ENCODE measurements at places on chromosomes 5 and 9.

GRCh38 chr5:88675168-88675707 is 207.7 kb downstream of the MEF2C start:
- no peak for DNase-seq

DNA sequence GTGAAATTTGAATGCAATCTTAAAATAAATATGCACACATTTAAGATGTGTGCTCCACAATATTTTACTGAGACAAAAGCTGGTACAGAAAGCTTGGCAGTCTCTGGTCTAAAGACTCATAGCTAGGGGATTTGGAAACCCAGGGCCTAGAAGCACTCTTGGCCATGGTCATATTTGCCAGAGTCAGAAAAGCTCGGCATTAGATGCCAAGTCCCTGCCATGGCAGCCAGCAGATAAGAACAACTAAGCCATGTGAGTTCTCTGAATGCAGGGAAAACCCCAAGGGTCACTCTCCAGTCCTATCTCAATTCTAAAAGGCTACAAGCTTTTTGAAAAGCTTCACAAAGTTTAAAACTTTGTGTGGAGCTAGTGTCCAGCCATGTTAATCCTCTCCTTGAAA is 119.5 kb downstream of the FAM114A2 start:
- no peak for DNase-seq

- DNase-seq = no peak
Observed at GRCh38 chr5:38612851-38613250, 56.4 kb upstream of the LIFR start.

DNA sequence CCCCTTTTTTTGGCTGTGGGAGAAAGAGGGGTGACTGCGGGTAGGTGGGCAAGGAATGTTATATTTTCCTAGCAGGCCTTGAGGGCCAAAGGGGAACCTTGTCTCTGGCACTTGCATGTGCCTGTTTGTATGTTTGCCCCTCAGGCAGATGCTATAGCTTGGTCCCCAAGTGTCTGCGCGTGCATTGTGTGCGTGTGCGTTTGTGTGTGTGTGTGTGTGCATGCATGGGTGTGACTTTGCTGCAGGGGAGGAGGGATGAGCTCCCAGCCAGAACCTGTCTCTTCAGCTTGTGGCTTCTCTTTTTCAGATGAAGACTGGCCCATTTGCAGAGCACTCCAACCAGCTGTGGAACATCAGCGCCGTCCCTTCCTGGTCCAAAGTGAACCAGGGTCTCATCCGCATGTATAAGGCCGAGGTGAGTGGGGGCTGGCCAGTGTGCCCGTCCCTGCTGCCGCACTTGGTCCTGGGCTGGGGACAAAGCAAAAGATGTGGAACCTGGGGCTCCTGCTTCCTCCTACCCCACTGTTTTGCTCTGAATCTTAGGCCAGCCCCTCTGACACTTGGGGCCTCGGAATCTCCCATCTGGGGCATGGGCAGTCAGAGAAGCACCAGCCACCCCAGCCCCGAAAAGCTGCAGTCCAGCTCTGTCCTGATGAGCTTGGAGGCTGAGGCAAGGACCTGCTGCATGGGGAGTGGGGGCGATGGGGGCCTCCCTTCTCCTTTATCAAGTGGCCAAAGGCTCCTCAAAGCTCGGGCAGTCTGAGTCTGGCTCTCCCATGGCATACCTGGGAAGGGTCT is 31.1 kb downstream of the PTPA start:
- no peak for DNase-seq

DNA sequence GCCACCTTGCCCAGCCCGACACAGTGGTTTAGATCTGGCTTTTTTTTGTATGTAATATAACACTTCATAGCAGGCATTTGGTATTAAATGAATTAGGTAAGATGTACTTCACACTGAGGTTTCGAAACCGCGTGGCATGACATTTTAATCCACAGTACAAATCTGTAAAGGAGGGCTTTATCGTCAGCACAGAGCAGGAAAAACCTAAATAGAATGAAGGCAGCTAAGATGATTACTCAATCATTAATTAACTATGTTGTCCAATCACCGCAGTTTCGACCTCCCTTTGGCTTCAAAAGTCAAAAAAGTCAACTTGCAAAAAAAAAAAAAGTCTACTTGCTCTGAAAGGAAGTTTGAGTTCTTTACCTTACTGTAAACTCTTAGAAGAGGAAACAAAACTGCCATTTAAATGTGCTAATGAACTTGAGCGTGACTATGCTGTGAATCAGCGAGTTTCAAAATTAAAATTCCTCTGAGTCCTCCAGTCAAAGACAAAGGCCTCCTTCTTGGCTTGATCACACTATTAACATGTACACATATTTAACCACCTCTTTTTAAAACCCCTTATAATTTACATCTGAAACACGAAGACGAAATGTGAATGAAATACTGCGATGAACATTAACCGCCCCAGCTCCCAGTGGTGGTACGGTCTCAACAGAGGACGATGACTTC is 698 bp upstream of the SEC24A start:
- peak; percentile 34 for DNase-seq

- no peak for DNase-seq
Observed at GRCh38 chr9:4225291-4226028, 74.4 kb downstream of the GLIS3 start.

- no peak for DNase-seq
Observed at GRCh38 chr5:134304306-134304705, 62.7 kb downstream of the CDKL3 start.

- DNase-seq = no peak
Observed at GRCh38 chr5:180807654-180808414, 5.2 kb upstream of the MGAT1 start.

GRCh38 chr9:8492024-8492423 is 692.4 kb upstream of the DMAC1 start:
- no peak for DNase-seq

DNA sequence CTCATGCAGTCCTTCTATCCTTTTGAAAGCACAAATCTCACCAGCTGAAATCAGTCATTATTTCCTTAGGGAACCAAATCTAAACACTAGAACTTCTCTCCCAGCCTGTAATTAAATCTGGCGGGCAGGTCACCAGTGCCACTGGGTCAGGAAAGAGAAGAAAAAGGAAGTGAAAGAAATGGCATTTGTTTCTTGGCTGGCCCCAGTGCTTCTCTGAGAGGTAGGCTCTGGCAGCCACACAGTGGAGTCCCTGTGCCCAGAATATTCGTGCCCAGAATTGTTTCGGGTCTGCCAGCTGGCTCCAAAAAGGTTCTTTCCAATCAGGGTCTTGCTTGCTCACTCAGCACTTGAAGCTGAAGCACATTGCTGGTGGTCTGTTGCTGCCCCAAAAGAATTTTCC is 133.9 kb upstream of the MTAP start:
- DNase-seq = no peak

DNA sequence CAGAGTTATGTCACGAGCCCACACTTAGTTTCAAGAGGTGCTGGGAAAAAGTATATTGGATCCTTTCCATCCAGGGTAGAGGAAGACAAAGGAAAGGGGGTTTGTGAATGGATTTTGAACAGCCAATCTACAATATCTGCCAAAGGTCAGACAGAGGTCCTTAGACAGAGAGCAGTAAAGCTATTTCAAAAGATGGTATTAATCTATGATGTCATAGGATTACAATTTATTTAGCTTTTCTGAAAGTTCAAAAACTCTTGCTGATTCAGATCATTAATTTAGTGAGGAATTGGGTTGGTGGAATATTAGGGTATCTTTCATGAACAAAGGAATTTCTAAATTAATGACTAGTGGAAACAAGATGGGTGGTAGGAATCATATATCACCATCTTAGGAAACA is 126.9 kb downstream of the NTRK2 start:
- no peak for DNase-seq

- DNase-seq = no peak
Observed at GRCh38 chr9:93677641-93678136, 101.3 kb downstream of the PHF2 start.

- no peak for DNase-seq
Observed at GRCh38 chr9:127295005-127295404, 30.4 kb downstream of the GARNL3 start.

- no peak for DNase-seq
Observed at GRCh38 chr5:54484219-54484894, 28.9 kb downstream of the HSPB3 start.

DNA sequence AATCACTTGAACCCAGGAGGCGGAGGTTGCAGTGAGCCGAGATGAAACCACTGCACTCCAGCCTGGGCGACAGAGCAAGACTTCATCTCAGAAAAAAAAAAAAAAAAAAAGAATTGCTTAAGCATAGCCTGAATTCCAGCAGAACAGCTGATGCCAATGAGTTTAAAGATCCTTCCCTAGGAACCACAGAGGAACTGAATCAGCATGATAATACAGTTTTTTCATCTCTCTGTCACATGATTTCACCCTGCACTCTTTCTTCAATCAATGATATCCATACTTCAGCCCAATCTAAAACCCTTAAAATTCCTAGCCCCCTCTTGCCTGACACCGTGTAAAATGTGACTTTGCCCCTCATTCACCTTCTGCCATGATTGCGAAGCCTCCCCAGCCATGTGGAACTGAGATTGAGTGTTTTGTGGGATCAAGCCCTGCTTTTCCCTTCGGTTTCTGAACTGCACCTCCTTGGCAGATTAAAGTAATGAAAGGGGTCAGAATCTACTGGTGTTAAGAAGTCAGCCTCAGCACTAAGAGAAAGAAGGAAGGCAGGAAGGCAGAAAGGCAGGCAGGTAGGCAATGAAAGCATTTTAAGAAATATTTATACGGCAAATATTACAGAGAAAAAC is 20.9 kb upstream of the DMXL1 start:
- DNase-seq = no peak

GRCh38 chr5:137090151-137090550 is 409.0 kb downstream of the SPOCK1 start:
- no peak for DNase-seq

GRCh38 chr9:109765830-109766229 is 14.2 kb upstream of the PALM2AKAP2 start:
- DNase-seq = no peak

DNA sequence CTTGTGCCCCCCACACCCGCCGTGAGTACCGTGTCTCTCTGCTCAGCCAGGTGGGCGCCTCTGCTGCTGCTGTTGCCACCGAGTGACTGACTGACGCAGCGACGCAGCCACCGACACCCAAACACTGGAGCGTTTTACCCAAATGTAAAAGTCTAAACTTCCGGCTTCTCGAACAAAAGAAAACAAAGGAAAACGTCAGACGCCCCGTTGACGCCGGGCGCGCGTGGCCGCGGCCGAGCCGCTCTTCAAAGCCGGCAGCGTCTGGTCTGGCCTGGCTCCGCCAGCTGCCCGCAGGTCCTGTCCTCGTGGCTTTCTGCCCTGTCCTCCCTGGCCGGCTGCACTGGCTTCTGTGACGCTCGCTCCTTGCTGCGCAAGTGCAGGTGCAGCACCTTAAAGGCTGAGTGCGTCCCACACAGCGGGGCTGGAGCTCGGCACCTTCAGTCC is 41.4 kb upstream of the CLPTM1L start:
- peak; percentile 65 for DNase-seq

DNA sequence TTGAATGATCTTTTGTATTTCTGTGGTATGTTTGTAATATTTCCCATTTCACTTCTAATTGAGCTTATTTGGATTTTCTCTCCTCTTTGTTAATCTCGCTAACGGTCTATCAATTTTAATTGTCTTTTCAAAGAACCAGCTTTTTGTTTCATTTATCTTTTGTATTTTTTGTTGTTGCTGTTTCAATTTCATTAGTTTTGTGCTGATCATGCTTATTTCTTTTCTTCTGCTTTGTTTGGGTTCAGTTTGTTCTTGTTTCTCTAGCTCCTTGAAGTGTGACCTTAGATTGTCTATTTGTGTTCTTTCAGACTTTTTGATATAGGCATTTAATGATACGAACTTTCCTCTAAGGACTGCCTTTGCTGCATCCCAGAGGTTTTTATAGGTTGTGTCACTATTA is 28.4 kb upstream of the SNCAIP start:
- no peak for DNase-seq

DNA sequence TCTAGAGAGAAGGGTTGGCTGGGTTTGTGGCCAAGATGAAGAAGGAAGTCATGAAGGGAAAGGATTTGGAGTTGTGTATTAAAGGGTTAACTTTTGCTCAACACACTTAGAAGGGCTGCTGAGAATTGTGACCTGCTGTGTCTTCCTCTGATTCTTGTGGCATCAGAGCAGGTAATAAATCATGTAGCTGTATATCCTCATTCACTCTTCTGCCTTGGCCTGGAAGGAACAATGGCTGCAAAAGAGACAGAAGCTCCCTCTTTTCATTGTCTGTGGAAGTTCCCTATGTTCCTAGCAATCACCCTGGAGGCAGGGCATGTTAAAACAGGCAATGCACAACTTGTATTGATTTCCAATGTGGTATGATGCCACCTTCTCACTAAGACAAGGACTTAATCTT is 159.1 kb downstream of the LRRC70 start:
- DNase-seq = no peak

- DNase-seq = no peak
Observed at GRCh38 chr5:2997179-2997578, 245.7 kb upstream of the IRX2 start.

- DNase-seq = no peak
Observed at GRCh38 chr5:68257210-68257609, 41.7 kb downstream of the PIK3R1 start.

DNA sequence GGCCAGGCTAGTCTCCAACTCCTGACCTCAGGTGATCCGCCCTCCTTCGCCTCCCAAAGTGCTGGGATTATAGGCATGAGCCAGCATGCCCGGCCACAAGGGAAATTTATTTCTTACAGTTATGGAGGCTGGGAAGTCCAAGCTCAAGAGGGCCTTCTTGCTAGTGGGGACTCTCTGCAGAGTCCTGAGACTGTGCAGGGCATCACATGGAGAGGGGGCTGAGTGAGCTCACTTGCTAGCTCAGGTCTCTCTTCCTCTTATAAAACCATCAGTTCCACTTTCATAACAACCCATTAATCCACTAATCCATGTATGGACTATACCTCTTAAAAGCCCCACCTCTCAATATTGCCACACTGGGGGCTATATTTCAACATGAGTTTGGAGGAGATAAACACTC is 5.1 kb upstream of the SPIN1 start:
- no peak for DNase-seq

DNA sequence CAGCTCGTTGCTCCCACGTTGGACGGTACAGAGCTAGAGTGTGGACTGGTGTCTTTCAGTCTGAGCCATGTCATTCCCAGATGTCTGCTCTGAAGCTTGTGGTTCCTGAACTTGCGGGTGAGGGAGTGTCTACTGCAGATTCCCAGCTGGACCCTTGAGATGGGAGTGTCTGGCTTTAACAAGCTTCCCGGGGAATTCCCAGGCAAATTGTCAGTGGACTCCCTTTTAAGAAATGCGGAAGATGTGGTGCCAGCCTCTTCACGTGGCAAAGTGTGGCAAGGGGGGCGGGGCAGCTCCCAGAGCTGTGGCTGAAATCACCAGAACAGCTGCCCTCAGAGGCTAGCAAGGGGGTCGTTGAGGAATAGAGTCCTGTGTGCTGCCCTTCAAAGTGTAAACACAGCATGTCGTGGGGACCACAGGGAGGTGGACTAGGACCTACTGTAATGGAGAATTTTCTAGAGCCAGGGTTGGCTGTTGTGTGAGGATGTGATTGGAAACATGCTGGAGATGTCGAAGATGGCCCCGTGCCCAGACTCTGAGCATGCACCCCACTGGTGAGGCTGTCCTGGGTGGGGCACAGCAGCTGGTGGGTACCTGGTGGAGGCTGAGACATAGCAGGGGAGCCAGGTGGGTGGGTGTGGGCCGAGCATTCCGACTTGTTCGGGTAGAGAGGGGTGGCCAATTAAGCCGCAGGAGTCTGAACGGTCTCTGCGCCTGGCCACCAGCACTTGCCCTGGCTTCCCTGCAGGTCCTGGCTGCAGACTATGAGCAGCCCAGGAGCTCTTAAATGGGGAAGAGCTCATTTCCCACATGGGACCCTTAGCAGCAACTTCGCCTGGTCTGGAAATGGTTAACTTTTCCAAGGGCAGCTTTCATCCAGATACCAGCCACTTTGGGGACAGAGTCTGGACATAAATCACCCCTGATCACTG is 37.4 kb downstream of the PRRX2 start:
- no peak for DNase-seq

Data from activated CD4-positive, alpha-beta T cell treated with anti-CD3 and anti-CD28 coated beads for 4 hours (primary cell).